MCF 10A (cell line): ENCODE measurements at places on chromosomes 3 and 15. TPM values are rescaled to one million over a fixed set of nuclear protein-coding genes. Genes with fewer than 3 reads are reported as not detected.

GRCh38 chr3:16881896-16882630, 2.7 kb upstream of the PLCL2 start:
- DNase-seq: no peak

DNA sequence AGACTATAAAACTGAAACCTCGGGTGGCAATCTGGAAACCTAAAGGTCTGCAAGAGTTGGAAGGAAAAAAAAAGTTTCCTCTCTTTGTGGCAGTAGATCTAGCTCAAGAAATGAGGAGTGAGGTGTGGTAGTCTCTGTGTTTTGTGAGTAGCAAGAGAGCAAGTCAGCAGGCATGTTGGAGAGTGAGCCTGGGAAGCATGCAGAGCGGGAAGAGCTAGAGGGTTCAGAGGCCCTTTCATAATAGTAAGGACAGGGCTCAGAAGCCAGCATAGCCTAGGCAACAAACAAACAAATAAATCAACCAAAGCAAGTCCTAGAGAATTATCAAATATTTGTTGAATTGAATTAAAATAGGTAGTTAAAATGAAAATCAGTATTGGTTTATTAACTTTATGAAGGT, 189.7 kb upstream of the CBLB start:
- DNase-seq: no peak

DNA sequence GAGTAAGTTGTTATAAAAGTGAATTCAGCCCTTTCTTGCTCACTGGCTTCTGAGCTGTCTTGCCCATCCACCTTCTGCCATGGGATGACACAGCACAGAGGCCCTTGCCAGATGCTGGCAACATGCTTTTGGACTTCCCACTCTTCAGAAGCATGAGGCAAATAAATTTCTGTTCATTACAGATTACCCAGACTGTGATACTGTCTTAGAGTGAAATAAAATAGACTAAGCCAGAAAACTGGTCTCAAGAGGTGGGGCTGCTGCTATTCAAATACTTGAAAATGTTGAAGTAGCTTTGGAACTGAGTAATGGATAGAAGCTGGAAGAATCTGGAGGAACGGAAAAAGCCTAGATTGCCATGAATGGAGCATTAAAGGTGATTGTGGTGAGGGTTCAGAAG, 170.4 kb downstream of the ZMAT3 start:
- DNase-seq: no peak

GRCh38 chr15:98547741-98548138, 100.6 kb upstream of the IGF1R start:
- no peak for DNase-seq

- DNase-seq: peak; percentile 17
These were observed 540.6 kb downstream of the NLGN1 start for GRCh38 chr3:173938159-173938558.

DNA sequence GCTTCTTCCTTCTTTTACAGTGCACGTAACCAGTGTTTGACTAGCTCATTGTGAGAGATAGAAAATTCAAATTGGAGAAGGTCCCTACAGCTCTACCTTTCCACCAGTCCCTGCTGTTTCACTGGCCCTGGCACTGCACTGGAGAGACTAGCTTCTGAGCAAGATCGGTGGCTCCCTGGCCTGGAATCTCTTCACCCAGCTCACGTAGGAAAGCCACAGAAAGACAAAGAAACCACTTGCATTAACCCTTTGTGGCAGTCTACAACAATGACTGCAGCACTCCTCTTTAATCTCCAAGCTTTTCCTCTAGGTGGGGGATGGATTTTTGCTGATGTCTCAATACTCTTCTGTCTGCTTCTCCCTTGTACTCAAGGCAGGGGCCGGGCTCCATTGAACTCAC, 155.9 kb downstream of the PEX5L start:
- DNase-seq: no peak

- no peak for DNase-seq
These were observed 64.4 kb upstream of the ACAN start for GRCh38 chr15:88738796-88739195.

- DNase-seq: peak; percentile 54
These were observed 119.0 kb upstream of the RASGRP1 start for GRCh38 chr15:38683382-38684242.

RSRC1 gene
- total RNA-seq: 32.3 and 35.8 TPM in 2 replicates

BCL6 gene
- total RNA-seq: 16.4 and 20.9 TPM in 2 replicates

P2RY13 gene
- total RNA-seq: not detected in 2 replicates

SKOR1 gene
- 0.07 and 0.17 TPM in 2 replicates for total RNA-seq

LSAMP gene
- not detected in 2 replicates for total RNA-seq

CYP1A2 gene
- not detected in 2 replicates for total RNA-seq

FAM227B gene
- total RNA-seq: 5.8 and 6.4 TPM in 2 replicates

TYRO3 gene
- total RNA-seq: 9.7 and 12.3 TPM in 2 replicates

SLC28A1 gene
- total RNA-seq: not detected in 2 replicates
